ENCODE measurements at places on chromosomes 7 and 10.

- no peak for DNase-seq
These were observed 770.4 kb downstream of the TNS3 start for GRCh38 chr7:46811529-46811928.

DNA sequence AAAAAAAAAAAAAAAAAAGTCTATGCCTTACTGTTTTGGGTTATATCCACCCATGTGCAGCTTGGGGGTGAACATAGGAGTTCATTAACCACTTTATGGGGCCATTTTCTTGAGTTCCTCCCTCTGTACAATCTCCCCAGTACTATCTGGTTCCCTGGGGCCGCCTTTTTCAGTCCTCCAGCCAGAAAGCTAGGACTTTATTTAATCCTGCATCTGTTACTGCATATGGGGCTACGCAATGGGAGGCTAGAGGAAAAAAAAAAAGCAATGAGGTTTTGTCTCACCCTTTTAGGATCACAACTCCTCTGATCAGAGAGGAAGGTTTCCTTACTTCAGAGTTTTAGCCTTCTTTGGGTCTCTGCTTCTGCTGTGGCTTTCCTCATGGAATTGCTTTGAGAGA lies 51.0 kb downstream of the BTRC start:
- DNase-seq, result no peak

- DNase-seq, result no peak
These were observed 35.3 kb downstream of the AGAP3 start for GRCh38 chr7:151121380-151122170.

DNA sequence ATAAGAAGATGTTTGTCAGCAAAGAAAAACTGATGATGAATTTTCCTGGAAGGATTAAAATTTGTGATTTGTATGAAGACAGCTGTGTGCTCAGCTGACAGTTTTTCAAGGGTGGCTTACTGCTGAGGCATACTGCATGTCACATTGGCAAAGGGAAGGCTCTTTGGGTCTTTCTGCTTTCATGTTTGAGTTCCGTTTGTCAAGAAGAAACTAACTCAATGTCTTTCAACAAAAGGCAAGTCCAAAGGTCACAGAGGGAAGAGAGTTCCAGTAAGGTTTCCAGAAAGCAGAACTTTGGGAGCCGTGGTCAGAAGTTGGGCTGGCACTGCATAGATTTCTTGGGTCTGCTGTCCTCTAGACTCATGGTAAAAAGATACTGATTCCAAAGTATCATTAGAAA lies 16.9 kb downstream of the DYDC2 start:
- no peak for DNase-seq

GRCh38 chr10:69972981-69973397 lies 79.7 kb upstream of the MACROH2A2 start:
- no peak for DNase-seq

DNA sequence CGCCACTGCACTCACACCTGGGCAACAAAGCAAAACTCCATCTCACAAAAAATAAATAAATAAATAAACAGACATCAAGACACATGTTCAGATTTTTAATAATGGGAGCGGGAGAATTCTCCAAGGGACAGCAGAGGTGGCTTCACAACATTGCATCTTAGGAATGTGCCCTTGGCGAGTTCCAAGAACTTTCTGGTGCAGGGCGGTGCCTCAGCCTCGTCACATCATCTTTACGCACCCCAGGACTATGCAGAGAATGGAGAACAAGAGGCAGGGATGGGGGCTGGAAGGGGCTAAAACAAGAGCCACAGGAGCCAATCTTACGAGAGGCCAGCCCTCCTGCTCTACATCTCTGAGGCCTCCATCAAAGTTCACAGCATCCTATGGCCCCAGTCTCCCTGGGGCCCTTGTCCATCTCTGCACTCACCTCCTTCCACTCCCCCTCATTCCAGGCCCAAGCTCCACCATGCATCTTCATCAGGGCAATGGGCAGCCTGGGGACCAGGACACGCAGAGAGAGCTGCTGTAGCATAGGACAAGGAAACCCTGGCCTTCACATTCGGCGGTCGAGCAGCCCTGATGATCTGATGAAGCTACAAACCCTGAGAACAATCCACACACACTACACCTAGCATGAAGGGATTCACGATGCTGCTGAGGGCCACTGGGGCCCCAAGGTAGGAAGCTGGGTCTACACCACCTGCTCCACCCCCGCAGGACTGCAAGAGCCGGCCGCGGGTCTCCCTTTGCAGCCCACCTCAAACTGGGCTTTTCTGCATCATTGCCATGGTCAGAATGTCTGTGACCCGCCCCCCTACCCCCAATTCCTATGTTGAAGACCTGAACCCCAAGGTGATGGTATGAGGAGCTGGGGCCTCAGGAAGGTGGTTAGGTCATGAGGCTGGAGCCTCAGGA lies 22.3 kb downstream of the TNS3 start:
- DNase-seq, result no peak

DNA sequence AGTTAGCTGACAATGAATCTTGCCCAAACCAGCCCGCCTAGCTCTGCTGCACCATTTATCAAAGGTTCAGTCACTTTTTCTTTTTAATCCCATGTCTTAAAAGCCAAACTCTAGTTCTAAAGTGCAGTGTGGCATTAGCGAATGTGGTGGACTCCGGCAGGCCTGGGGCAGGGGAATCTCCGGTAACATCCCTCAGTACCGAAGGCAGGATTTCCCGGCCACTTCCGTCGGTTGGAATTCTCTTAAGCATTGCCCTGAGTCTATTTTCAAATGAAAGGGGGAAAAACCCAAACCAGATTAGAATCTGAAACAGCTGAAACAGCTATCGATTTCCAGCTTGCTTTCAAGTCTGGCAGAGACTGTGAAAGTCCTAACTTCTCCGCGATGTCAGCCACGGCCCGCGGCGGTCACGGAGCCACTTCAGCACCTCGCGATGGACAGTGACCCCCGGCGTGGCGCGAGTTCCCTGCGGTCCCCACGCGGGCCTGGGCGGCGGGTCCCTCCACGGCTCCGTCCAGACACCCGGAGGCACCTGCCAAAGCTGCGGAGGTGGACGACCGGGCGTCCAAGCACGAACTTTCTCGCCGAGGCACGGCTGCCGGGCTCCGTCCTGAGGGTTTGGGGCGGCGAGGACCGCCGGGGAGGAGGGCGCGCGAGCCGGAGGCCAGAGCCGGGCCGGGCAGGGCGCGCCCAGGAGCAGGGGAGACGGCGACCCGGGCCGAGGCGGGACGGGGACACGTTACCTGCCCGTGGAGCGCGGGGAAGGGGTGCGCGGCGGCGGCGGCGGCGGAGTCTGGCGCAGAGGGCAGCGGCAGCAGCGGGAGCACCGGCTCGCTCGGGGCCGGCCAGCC lies 745 bp downstream of the TCERG1L start:
- DNase-seq, result no peak

GRCh38 chr7:47391726-47392125 lies 190.2 kb downstream of the TNS3 start:
- DNase-seq, result no peak

DNA sequence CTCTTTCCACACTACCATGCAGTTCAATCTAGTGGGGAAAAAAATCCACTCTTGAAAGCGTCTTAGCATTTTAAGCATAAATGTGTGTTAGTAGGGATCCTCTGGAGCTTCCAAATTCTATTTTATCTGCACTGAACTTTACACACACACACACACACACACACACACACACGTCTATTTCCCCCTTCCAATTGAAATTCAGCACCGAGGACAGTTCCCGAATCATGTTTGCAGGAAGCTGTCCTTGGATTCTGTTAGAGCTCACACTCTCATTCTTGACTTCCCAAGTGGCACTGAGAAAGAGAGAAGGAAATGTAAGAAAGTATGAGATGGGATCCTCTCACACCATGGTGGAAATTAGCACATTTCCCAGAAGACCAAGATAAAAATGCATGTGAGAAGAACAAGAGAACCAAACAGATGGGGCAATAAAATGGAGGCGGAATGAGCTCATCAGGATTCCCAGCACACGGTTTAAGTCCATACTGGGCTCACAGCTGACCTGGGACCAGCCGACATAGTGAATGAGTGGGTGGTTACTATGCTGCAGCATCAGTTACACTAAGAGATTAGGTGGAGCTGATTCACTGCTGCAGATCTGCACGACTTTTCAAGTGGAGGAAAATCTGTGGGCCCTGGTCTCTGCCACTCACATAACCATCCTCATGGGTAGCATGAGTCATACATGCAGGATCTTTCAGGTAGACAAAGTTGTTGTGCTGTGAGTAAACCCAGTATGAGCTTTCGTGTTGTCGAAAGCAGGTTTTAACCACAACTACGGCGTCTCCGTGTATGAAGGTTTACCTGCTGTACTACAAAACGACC lies 3.3 kb upstream of the NPTX2 start:
- DNase-seq, result no peak

GRCh38 chr10:29183301-29183945 lies 105.4 kb upstream of the LYZL1 start:
- DNase-seq, result no peak

- DNase-seq, result no peak
These were observed 99.4 kb upstream of the EFCAB10 start for GRCh38 chr7:105680505-105681187.

DNA sequence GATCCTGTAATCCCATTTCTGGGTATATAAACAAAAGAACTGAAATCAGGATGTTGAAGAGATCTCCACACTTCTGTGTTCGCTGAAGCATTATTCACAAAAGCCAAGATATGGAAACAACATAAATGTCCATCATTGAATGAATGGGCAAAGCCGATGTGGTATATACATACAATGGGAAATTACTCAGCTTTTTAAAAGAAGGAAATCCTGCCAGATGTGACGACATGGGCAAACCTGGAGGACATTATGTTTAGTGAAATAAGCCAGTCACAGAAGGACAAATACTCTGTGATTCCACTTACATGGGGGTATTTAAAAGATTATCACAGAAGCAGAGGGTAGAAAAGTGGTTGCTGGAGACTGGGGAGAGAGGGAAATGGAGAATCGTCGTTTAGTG lies 23.9 kb upstream of the FAM107B start:
- DNase-seq, result no peak

DNA sequence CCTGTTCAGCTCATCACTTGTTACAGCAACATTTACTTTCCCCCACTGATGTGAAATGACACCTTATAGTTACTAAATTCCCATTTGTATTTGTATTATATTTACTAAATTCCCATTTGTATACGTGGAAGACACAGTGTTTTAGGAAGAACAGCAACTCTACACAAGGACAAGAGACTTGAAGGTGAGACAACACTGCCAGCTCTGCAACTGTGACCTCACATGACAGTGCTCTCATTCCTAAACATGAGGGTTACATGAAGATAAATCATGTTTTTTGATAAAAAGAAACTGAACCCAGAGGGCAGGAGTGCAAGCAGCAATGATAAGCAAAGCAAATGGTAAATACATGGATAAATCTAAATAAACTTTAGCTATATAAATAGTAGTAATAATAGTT lies 60.3 kb downstream of the ATAD1 start:
- no peak for DNase-seq

GRCh38 chr7:108860615-108861014 lies 290.9 kb downstream of the DNAJB9 start:
- no peak for DNase-seq

DNA sequence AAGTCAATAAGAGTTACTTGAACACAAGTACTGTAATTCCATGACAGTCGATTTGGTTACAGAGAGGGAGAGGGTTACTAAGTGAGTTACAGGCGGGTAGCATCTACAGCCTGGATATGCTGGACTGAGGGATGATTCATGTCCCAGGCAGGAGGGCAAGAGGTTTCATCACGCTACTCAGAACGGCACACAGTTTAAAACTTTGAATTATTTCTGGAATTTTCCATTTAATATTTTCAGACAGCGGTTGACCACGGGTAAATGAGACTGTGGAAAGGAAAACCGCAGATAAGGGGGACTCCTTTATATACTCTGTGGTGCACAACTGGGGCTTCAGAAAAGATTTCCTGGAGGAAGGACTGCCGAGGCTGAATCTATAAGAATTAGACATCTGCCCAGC lies 25.7 kb upstream of the LRRC4 start:
- DNase-seq, result no peak

DNA sequence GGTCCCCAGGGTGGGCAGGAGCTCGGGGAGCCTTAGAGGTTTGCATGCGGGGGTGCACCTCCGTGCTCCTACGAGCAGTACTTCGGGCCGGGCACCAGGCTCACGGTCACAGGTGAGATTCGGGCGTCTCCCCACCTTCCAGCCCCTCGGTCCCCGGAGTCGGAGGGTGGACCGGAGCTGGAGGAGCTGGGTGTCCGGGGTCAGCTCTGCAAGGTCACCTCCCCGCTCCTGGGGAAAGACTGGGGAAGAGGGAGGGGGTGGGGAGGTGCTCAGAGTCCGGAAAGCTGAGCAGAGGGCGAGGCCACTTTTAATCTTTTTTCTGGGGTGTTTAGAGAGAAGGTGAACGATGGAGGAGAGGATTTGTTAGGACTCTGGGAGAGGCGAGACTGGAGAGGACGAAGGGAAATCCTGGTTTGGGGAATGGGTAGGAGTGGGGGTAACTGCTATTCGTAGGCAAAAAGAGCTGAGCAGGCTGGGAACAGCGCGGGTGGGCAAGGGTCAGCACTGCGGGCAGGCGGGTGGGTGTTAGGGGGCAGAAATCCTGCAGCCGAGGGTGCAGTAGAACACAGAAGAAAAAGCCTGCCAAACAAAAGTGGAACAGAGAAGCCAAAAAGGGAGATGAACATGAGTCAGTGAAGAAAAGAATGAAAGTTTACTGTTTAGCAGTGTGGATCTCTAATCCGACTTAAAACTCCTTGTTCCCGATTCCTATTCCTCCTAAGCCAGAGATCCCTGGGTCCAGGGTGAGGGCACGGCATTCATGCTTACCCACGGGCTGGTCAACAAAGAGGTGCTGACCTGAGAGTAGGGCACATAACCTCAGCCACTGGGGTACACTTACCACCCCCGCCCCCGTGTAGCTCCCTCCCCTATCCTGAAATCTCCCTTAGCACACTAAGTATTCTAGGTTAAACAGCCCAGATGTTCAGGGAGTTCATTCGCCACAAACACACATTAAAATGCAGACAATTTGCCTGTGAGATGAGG lies 26.9 kb downstream of the PRSS2 start:
- no peak for DNase-seq

DNA sequence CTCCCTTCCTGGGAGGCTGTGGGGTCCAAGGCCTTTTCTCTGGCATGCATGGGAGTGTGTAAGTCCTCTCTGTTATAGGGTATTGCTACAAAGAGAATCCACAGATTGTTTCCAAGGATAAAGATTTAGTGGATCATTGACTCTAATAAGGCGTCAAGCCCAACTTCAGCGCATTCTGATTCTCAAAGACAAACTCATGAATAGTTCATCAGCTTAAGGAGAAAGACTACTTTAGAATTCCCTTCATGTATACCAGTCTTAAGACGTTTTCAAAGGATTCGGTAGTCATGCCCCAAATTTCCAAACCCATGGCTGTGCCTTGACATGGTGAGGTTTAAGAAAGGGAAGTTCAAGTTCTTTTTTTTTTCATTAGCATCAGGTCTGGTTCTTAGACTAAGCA lies 46.6 kb upstream of the ABLIM1 start:
- DNase-seq, result no peak

DNA sequence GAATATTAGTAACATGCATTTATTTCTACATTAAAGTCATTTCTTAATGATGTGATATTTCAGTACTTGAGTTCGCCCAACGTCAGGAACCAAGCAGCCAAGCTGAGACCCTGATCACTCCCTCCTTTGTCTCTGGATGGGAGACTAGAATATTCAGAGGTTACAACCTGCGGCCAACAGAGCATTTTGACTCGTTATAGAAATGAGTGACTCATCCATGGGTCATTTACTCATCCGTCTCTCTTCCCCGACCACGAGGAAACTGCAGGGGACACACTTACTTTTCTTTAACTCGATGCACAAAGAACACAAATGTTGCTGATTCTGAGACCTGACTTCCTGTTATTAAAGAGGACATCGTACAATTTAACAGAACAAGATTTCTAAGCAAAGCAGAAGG lies 343.3 kb downstream of the FRMD4A start:
- DNase-seq, result no peak

GRCh38 chr10:34187201-34187600 lies 627.9 kb downstream of the PARD3 start:
- DNase-seq, result no peak

- DNase-seq, result no peak
These were observed 36.5 kb downstream of the BAMBI start for GRCh38 chr10:28713626-28714352.
